ENCODE measurements at places on chromosomes 11 and 22.

GRCh38 chr11:90237004-90237403 is 14.2 kb upstream of the CHORDC1 start:
- DNase-seq, result no peak

DNA sequence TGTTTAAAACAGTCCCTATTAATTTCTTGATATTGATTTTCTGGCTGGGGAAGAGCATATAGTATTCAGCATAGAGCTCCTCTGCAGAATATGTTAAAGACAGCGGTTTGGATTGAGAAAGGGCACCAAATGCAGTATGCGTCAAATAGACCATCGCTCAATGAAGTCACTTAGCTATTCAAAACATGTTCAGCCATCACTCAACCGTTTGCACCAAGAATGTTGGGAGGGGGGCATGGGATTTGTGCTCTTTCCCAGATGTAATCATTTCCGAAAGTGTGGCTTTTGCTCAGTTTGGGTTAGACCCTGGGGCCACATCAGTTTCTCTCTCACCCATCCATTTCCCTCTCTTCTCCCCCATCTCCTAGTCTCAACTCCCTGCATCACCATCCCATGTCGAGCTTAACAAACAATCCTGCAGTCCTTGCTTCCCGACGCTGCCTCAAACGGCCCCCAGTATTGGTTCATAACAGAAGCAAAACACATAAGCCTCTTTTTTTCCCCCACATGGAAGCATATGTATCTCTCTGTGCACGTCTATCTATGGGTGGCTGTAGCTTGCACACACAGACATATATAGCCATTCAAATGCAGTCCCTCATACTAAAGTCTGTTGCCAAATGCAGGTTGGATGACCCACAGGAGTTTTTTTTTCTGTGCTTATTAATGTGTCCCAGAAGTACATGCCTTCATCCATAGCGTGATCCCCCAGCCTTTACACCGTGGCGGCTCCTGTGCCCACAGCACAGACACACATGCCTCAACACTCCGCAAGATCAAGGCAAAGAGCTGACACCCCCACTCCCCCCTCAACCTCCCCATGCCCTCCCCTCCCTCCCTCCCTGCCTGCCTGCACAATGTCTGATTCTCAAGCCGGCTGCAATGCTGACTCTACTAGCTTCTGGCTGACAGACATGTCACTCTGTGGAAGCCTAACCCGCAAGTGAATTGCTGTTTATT is 2.6 kb downstream of the CACNG2 start:
- DNase-seq, result no peak

GRCh38 chr11:58900479-58901420 is 38.5 kb upstream of the GLYATL1 start:
- DNase-seq, result peak; percentile 43

DNA sequence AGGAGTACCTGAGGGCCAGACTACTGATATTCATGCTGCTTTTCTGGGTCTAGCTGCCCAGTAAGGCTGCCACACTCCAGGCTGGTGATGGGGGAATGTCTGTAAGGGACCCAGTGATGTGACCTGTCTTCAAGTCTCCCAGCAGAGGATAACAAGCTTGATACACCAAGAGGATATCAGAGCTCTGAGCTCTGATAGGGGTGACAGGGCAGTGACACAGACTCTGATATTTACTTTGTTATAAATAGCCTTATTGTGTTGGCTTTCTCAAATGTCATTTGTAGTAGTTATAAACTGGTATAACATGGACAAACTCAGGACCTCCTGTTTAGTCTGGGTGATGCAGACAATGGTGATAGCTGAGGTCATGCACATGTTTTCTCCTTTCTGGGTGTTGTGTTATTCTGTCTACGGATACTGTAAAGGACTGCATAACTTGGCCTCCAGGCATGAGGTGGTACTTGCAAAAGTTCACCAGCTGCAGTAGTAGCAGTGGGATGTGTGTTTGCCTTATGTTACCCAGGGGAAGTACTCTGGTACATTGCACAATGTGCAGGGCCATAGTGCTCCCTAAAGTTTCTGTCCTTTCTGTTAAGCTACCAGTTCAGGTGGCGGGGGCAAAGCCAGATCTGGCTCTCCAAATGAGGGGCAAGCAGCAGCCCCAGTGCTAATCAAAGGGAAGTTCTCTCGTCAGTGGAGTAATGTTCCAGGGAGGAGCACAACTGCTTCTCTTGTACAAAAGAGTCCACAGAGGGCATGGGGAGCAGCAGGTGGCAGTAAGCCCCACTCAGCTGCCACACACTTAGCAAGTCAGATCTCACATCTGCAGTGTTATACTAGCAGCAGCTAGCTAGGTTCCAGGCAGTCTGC is 812.2 kb downstream of the JRKL start:
- no peak for DNase-seq

GRCh38 chr22:47049078-47049624 is 286.7 kb downstream of the TBC1D22A start:
- no peak for DNase-seq

DNA sequence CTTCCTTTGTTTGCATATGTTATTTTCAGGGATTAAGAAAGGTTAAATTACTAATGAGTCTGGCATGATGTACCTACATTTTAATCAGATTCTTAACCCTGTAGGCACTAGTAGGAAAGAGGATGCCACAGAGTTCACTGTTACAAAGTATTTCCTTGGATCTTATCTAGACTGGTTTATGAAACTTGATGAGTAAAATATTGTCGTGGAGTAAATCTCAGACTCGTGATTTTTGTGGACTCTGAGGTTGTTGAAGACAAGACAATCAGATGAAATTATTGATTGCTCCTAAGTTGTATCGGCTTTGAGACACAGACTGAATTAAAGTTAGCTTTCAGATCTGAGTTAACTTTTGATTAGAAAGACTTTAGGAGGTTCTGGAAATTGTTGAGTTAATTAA is 6.0 kb downstream of the KMT2A start:
- no peak for DNase-seq

- no peak for DNase-seq
Measured at GRCh38 chr11:66710384-66710930, 18.6 kb downstream of the SPTBN2 start.
